Camera-type eye (tissue), 1 donor: ENCODE measurements at places on chromosomes 16 and 17. TPM values are rescaled to one million over a fixed set of nuclear protein-coding genes. Genes with fewer than 3 reads are reported as not detected.

The HSBP1 gene
- 57.8 TPM for total RNA-seq

The HES7 gene
- total RNA-seq, result not detected

The HAS3 gene
- total RNA-seq, result 4.1 TPM

The GPRC5B gene
- total RNA-seq, result 57.1 TPM

The MYH2 gene
- 272 TPM for total RNA-seq

The UTP4 gene
- total RNA-seq, result 27.8 TPM

The SPATA32 gene
- not detected for total RNA-seq

The STAT3 gene
- total RNA-seq, result 92.6 TPM

The GSG1L2 gene
- not detected for total RNA-seq

The OSGIN1 gene
- total RNA-seq, result 1.7 TPM

The AKAP10 gene
- 43.1 TPM for total RNA-seq

The CCL8 gene
- 0.33 TPM for total RNA-seq

The SPATA22 gene
- 1.8 TPM for total RNA-seq

The SLC13A2 gene
- total RNA-seq, result 1.3 TPM

The WDR59 gene
- total RNA-seq, result 54.5 TPM

The RSAD1 gene
- total RNA-seq, result 30.0 TPM

The HOXB9 gene
- not detected for total RNA-seq

The TMEM235 gene
- 1.8 TPM for total RNA-seq

The MMP2 gene
- total RNA-seq, result 248 TPM

The KCNH4 gene
- not detected for total RNA-seq

The SLC16A5 gene
- 8.0 TPM for total RNA-seq

The IRF8 gene
- total RNA-seq, result 10.4 TPM
